D341Med (cell line): ENCODE measurements at places on chromosomes 16 and 17.

DNA sequence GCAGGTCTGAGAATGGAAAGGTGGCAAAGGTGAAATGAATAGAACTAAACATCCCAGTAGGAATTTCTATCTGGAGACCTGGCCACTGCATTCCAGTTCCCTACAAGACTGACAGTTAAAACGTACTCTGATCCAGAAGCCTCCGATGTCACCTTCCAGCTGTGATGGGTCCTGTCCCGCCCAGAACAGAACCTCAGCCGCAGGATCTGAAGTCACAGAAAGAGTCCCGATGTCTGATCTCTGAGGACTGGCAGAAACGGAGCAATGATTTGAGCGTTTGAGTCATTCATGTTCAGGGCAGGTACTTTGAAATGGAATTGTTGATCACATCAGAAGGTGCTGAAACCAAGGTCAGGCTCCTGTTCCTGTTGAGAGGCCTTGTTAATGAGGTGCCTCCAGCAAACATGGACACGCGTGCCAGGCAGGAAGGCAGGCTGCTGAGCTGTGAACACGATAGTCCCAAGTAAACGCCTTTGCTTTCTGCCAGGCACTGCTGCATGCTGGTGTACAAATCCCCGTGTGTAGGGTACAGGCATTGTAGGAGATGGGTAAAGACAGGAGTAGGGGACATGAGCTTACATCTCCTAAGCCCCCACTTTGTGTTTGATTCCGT is 61.4 kb downstream of the VAT1L start:
- no peak for DNase-seq

GRCh38 chr17:7852919-7853690 is 1.8 kb upstream of the TMEM88 start:
- no peak for DNase-seq

DNA sequence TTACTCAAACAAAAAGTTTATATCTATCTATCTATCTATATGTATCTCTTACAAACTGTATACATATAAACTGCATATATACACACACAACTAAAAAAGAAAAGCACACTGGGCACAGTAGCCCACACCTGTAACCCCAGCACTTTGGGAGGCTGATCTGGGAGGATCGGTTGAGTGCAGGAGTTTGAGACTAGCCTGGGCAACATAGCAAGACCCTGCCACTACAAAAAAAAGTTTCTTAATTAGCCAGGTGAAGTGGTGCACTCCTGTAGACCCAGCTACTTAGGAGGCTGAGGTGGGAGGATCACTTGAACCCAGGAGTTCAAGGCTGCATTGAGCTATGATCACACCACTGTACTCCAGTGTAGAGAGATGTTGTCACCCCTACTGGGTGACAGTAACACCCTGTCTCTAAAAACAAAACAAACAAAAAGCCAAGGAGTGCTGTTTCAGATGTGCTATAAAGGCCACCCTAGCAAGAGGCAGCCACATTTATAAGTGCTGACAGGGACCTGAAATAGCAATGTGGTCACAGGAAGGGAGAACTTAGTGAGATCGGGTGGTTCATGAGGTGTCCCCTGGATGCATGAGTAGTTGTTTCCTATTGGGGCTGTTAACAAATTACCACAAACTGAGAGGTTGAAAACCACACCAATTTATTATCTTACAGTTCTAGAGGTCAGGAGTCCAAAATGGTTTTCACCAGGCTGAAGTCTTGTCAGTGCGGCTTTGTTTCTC is 4.8 kb downstream of the CD2BP2 start:
- no peak for DNase-seq

- DNase-seq = peak; percentile 82
Measured at GRCh38 chr17:74089869-74090464, 113.5 kb upstream of the RPL38 start.

DNA sequence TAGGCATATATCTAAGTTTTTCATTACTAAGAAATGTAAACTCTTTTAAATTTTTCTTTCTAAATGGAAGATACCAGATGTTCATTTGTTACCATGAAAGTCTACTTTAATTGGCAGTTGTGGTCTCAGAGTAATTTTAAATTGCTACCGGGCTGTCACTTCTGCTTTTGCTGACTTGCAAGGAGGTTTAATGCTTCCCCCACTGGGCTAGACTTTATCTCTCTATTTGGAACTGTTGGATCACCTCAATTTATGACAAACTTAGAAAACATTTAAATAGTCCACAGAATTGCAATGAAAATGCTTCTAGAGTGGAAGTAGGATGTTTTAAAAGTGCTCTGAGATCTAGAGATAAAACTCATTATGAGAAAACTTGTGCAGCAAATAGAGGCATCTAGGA is 479.8 kb upstream of the GOT2 start:
- DNase-seq = no peak

DNA sequence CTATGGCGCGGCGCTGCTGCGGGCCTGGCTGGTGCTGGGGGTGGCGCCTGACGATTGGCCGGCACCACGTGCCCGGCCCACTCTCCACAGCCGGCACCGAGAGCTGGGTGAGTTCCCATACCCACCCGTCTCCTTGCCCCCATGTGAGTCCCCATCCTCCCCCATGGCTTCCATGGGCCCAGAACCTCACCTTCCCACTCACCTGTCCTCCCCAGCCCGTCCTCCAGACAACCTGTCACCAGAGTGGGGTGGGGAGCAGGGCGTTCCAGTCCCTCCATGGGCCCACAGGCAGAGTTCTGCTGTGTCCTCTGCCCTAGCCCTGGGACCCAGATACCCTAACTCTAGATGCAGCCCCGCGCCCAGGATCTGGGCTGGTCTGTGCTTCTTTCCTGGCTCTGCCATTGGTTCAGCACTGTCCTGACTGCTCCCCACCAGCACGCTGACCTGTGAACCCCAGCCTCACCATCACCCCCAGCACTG is 5.5 kb downstream of the ARMC5 start:
- no peak for DNase-seq

DNA sequence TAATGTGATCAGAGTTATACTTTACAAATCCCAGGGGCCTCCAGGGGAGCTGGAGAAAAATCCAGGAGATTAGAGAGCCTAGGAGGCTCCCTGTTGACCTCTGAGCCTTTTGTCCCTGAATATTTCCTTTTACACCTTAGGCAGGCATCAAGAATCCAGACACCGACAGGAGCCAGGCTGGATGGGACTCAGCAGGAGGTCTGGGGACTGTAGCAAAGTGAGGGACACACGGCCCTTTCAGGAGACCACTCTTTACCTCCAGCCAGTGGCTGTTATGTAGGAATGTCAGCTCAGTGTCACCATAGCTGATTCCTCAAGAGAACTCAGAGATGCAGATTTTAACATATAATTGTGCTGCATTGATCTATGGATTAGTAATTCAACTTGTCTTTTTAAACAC is 198.4 kb downstream of the SHISA9 start:
- DNase-seq = no peak

DNA sequence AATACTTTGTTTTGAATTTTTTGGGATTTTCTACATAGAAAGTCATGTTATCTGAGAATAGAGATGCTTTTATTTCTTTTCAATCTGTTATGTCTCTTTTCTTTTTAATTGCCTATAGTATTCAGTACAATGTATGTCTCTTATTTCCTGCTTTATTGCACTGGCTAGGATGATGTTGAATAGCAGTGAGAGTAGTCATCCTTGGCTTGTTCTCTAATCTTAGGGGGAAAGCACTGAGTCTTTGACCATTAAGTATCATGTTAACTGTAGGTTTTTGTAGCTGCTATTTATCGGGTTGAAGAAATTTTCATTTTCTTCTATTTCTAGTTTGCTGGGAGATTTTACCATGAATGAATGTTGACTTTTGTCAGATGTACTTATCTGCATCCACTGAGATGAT is 10.0 kb upstream of the ABCA3 start:
- no peak for DNase-seq

DNA sequence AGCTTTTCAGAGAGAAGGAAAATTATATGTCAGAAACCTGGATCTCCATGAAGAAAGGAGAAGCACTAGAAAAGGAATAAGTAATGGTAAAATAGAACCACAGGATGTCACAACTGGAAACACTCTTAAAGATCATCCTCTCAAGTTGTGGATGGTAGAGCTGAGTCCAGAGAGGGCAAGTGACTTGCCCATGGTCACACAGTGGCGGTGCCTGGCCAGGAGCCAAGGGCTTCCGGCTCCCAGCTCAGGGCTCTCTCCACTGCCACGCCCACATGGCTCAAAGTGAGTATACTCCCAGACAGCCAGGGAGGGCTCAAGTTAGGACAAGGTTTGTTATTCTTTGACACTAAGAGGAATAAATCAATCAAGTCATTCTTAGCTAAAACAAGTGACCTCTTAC is 159.8 kb downstream of the COPRS start:
- no peak for DNase-seq
